ENCODE measurements at places on chromosomes 7 and 10. TPM values are rescaled to one million over a fixed set of nuclear protein-coding genes. Genes with fewer than 3 reads are reported as not detected.
A peak's percentile ranks its signal among the peaks of the same experiment; 100 is the strongest.

The CACNB2 gene
- 5.5 TPM for total RNA-seq

- no peak overlapping the region for H3K4me3 ChIP-seq
- H3K27ac ChIP-seq, result no peak overlapping the region
- H3K27me3 ChIP-seq, result no peaks in the 10 kb centered on the region
- H3K36me3 ChIP-seq, result no peaks in the 10 kb centered on the region
- no peaks in the 10 kb centered on the region for H3K4me1 ChIP-seq
- no peak for DNase-seq
These were observed 5.7 kb downstream of the NOS3 start for GRCh38 chr7:150996376-150997074.

DNA sequence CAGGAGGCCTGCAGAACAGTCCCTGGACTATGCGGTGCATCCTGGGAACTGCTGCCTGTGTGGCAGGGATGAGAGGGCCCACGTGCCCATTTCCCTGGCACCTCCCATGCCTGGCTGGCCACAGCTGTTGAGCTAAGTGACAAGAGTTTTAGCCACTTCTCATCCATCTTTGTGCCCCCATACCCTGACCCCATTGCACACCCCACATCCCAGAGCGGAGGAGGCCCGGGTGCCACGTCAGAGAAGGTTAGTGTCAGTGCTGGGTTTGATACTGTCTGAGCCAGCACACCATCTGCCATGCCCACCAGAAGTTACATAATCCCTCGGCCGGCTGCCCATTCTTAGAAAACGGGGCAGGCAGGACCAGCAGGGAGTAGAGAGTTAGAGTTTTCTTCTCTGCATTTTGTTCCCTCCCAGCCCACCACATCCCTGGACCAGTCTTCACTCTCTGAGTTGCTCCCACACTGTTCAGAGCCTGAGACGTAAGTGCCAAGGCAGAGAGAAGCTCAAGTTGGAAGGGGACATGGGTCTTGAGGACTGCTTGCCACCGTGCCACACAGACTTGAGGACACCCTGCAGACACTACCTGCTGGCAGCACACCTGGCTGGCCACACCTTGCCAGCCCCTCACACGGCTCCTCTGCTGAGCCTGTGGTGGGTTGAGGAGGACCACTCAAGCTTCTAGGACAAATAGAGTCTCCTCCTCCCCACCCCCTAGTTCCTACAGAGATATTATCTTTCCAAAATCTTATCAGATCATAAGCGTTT, 13.1 kb downstream of the UNC5B start:
- H3K27me3 ChIP-seq, result no peaks in the 10 kb centered on the region
- H3K4me3 ChIP-seq, result no peak overlapping the region
- DNase-seq, result no peak
- no peaks in the 10 kb centered on the region for H3K36me3 ChIP-seq

- no peak for DNase-seq
- no peaks in the 10 kb centered on the region for H3K36me3 ChIP-seq
- no peaks in the 10 kb centered on the region for H3K27me3 ChIP-seq
- H3K4me1 ChIP-seq, result peaks cover 9% of the 10 kb centered on the region
- H3K27ac ChIP-seq, result peak overlapping the region; percentile 76
These were observed 292.3 kb upstream of the PITRM1 start for GRCh38 chr10:3464760-3465405.

The GPR37 gene
- 1.6 TPM for total RNA-seq

GRCh38 chr10:46053534-46054434, 7.7 kb upstream of the MSMB start:
- peak overlapping the region; percentile 77 for H3K27ac ChIP-seq
- DNase-seq, result no peak
- no peaks in the 10 kb centered on the region for H3K36me3 ChIP-seq
- H3K27me3 ChIP-seq, result no peaks in the 10 kb centered on the region

DNA sequence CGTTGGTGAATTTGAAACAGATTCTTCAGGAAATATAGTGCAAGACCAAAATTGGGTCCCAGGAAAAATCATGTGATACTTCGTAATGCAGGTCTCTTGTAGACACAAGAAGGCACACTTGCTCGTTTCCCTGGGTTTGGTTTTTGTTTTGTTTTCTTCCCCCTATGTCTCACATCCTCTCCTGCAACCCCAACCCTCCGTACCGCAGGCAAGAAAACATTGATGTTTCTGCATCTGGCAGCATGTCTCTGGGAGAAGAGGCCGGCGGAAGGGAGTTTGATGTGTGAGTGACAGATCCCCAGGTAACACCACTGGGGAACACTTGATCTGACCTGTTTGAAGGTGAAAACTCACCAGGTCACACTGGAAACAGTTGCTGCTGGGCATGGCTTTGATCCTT, 718.5 kb downstream of the AUTS2 start:
- no peak overlapping the region for H3K27ac ChIP-seq
- no peak overlapping the region for H3K4me3 ChIP-seq

DNA sequence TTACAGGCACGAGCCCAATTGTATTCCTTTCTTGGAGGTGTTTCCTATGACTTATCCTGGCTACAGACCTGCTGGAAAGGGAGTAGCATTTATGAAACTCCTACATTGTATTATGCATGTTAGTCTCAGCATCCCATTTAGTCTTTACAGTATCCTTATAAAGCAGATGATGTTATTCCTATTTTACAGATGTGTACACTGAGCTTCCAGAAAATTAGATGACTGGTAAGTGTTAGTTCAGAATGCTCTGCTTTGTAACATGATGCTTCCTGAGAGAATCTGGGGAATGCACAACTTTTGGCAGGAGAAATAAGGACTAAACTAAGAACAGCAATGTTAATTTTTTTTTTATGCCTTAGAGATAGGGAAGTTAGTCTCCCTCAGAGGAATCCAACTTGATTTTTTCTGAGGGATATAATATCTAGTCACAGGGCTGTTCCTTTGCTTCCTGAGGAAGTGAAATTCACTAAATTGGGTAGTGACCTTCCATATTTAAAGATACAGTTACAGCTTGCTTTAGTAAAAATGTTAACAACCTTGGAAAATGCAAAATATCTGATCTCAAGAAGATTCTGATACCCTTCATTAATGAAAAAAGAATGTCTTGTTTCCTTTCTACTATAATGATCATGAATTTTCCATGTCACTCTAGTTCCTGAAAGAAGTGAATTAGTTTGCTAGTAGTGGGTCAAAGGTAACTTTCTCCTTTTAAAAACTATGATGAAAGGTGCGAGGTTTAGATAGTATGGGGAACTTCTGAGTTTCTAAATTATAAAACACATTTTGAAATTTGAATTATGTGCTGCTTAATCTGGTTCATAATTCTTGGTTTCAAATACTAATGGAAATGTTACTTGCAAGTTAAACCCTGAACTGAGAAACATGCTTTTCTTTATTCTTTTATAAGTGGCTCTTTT, 194.0 kb upstream of the PRPS1L1 start:
- no peaks in the 10 kb centered on the region for H3K36me3 ChIP-seq
- H3K4me3 ChIP-seq, result no peak overlapping the region
- no peaks in the 10 kb centered on the region for H3K4me1 ChIP-seq

DNA sequence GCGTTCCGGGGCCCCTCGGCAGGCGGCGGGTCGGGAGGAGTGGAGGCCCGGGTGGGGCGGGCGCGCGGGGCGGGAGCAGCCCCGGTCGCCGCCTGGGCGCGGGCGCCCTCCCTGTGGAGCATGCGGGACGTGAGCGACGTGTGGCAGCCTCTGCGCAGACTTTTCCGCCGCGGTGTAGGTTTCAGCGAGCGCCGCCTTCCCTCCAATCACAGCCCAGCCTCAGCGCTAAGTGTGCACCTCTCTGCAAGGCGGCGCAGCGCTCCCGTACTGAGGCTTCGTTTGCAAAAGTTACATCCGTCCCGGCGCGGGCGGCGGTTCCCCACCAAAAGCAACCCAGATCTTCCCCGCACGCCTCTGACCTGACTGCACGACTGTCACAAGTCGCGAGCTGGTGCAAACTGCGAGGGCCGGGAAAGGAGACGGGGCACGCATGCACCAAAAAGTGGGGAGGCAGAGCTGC, 1.2 kb upstream of the PFKFB3 start:
- H3K4me1 ChIP-seq, result peaks cover 13% of the 10 kb centered on the region
- H3K36me3 ChIP-seq, result no peaks in the 10 kb centered on the region
- peak overlapping the region; percentile 77 for H3K4me3 ChIP-seq
- H3K27me3 ChIP-seq, result no peaks in the 10 kb centered on the region
- DNase-seq, result peak; percentile 65
- H3K27ac ChIP-seq, result peak overlapping the region; percentile 30

DNA sequence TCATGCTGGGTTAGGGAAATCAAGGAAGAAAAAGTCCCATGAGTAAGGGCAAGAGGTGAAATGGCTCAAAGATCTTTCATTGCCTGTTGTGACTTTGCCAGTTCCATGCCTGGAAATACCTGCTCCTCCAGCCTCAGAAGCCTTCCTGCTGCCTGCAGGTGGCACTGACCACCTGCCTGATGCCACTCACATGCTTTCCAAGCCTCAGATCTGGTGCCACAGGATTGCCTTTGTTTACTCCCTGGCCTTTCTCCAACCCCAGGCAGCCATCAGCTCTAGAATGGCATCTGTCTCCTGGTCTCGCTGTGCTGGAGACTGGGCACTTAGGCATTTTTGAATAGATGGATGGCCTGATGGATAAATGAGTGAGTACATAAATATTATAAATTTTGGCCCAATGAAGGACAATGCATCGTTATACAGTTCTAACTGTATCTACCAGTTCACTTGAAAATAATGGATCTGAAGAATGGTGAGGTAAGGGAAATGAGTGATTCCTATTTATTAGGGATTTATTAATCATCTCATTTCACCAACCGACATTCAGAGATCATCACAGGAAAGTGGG, 657.2 kb downstream of the INHBA start:
- H3K36me3 ChIP-seq, result no peaks in the 10 kb centered on the region
- no peak overlapping the region for H3K27ac ChIP-seq
- DNase-seq, result peak; percentile 77
- no peaks in the 10 kb centered on the region for H3K4me1 ChIP-seq
- no peak overlapping the region for H3K4me3 ChIP-seq

DNA sequence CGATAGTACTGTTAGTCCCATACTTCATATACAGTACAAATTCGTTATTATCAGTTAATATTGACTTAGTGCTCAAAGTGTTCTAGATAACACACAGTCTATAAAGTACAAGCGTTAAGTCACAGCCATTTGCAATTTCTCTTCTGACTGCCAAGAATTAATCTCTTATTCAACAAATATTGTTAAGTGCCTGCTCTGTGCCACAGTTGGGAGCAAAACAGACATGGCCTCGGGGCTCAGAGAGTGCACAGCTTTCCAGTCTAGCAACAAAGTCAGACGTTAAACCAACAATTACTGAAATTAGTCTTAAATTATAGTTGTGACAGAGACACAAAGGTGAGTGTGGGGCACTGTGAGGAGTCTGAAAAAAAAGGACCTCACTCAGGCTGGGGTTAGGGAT, 113.0 kb upstream of the DPP6 start:
- H3K27ac ChIP-seq, result no peak overlapping the region
- no peaks in the 10 kb centered on the region for H3K27me3 ChIP-seq
- no peaks in the 10 kb centered on the region for H3K4me1 ChIP-seq
- no peak for DNase-seq
- H3K36me3 ChIP-seq, result no peaks in the 10 kb centered on the region

- no peaks in the 10 kb centered on the region for H3K4me1 ChIP-seq
- no peak overlapping the region for H3K4me3 ChIP-seq
- DNase-seq, result no peak
- no peaks in the 10 kb centered on the region for H3K36me3 ChIP-seq
- H3K27me3 ChIP-seq, result no peaks in the 10 kb centered on the region
These were observed 3.6 kb upstream of the PNLIP start for GRCh38 chr10:116542007-116542677.

The RASA4B gene
- 25.7 TPM for total RNA-seq

The SPDYE6 gene
- total RNA-seq, result 0.85 TPM

The BMPER gene
- 8.4 TPM for total RNA-seq

DNA sequence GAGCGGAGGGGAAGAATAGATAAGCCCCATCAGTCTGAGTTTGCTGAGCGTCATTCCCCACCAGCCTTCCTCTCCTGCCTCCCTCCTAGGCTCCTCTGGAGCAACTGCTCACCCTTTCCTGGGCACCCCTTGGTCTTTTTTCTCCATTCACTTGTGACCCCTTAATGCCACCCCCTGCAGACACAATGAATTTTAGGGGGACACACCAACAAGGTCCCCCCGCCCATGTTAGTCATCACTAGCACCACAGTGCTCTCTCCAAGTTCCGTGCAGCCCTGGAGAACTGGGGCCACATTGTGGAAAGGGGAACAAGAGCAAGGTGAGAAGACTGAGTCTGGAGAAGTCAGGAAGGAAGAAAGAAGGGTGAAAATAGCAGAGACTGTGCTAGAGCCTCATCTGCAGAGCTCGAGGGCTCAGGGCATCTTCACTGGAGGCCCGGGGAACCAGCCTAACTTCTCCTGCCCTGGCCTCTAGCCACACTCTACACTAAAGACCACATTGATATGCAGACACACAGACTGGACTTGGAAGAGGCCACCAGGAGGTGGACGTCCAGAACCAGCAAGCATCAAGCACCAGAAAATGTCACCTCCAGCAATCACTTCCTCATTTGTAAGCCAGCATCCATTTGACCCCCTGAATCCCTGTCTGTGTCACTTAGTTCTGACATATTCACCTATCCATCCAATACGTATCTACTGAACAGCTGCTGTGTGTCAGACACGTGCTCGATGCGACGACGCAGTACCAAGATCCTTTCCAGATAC, 17.5 kb downstream of the RGR start:
- no peaks in the 10 kb centered on the region for H3K27me3 ChIP-seq
- H3K27ac ChIP-seq, result no peak overlapping the region
- no peaks in the 10 kb centered on the region for H3K4me1 ChIP-seq
- DNase-seq, result no peak

The DOCK1 gene
- total RNA-seq, result 41.2 TPM

- DNase-seq, result no peak
- H3K4me3 ChIP-seq, result no peak overlapping the region
- no peaks in the 10 kb centered on the region for H3K4me1 ChIP-seq
These were observed 49.5 kb upstream of the CACUL1 start for GRCh38 chr10:118804262-118804773.

DNA sequence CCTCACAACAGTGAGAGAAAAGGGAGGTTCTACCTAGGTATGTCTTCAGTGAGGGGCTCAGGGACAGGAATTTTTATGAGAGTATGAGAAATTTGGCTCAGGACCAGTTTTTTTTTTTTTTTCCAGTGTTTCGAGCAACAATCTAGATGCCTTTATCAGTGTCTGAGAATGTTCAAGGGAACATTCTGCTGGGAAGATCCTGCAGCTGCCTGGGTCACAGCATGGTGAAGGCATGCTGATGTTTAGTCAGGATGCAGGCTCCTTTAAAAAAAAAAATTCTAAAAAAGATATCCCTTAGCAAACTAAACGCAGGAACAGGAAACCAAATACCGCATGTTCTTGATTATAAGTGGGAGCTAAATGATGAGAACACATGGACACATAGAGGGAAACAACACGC, 31.0 kb downstream of the SBDS start:
- H3K4me1 ChIP-seq, result no peaks in the 10 kb centered on the region
- H3K4me3 ChIP-seq, result no peak overlapping the region

DNA sequence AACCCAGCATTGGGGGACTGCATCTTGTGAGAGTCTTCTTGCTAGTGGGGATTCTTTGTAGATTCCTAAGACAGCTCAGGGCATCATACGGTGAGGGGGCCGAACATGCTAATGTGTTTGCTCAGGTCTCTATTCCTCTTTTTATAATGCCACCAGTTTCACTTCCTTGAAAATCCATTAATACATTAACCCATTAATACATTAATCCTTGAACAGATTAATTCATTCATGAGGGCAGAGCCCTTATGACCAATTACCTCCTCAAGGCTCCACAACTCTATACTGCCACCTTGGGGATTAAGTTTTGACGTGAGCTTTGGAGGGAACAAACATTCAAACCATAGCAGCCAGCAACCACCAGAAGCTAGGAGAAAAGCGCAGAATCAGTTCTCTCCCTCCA, 67.2 kb upstream of the POT1 start:
- no peak overlapping the region for H3K27ac ChIP-seq
- no peaks in the 10 kb centered on the region for H3K27me3 ChIP-seq
- H3K36me3 ChIP-seq, result no peaks in the 10 kb centered on the region
- no peaks in the 10 kb centered on the region for H3K4me1 ChIP-seq

- DNase-seq, result no peak
- no peaks in the 10 kb centered on the region for H3K27me3 ChIP-seq
- H3K4me3 ChIP-seq, result peak overlapping the region; percentile 47
- H3K27ac ChIP-seq, result peak overlapping the region; percentile 34
These were observed 386 bp upstream of the AS3MT start for GRCh38 chr10:102868911-102869257.

All from prostate gland (tissue), 2 donors.